ENCODE measurements at places on chromosomes 5 and 9. TPM values are rescaled to one million over a fixed set of nuclear protein-coding genes. Genes with fewer than 3 reads are reported as not detected.

Gene SOHLH1
- total RNA-seq = not detected

Gene CDX1
- total RNA-seq = 0.65 TPM

Gene PCDHGA7
- total RNA-seq = 8.4 TPM

Gene SLC6A3
- total RNA-seq = not detected

Gene TRMO
- total RNA-seq = 15.7 TPM

Gene OMD
- total RNA-seq = 0.33 TPM

Gene DAPK1
- total RNA-seq = 30.9 TPM

Gene FCN1
- not detected for total RNA-seq

Gene PCDHGA11
- total RNA-seq = 17.8 TPM

Gene IFNB1
- not detected for total RNA-seq

Gene EPB41L4A
- 0.54 TPM for total RNA-seq

Gene TMC1
- total RNA-seq = 0.36 TPM

GRCh38 chr5:395156-395920 lies 47.6 kb upstream of the EXOC3 start:
- DNase-seq = peak; percentile 72

DNA sequence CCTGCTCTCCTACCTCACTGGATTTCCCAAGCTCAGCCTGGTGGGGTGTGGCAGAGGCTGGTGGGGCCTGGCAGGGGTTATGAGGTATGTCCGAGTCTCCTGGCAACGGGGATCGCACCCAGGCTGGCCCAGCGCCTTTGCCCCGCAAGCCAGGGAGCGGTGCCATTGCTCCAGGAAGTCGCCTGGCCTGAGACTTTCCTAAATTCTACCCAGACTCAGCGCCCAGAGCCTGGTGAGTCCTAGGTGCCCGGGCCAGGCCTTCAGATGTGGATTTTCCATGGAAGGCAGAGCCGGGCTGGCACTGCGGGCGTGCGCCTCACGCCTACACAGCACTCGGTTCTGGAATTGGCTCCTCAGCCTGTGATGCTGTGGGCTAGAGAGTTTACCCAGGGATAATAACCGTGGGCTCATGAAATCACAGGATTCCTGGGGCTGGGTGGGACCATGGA lies 155.4 kb upstream of the COL5A1 start:
- DNase-seq = no peak

GRCh38 chr9:17272536-17272935 lies 137.7 kb downstream of the CNTLN start:
- DNase-seq = no peak

- DNase-seq = no peak
Measured at GRCh38 chr5:166062094-166062493, 2229.4 kb upstream of the WWC1 start.

- no peak for DNase-seq
Measured at GRCh38 chr9:69339620-69340019, 14.6 kb downstream of the ENTREP1 start.

DNA sequence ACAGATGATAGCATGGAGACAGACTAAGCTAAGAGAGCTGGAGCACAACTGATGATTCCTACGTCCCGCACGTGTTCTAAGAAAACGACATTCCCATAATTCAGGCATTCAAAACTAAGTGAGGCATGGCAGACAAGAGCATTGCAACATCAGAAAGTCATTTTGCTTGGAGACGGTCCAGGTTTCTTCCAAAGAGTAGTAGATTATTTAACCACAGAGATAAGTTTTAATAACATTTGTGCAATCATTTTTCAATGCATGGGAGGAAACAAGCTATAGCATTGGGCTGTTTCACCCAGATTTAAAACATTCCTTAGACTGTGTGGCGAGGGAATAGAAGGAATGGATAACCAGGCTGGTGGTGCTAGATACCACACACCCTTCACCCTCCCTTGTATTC lies 117.2 kb downstream of the APBA1 start:
- peak; percentile 96 for DNase-seq

DNA sequence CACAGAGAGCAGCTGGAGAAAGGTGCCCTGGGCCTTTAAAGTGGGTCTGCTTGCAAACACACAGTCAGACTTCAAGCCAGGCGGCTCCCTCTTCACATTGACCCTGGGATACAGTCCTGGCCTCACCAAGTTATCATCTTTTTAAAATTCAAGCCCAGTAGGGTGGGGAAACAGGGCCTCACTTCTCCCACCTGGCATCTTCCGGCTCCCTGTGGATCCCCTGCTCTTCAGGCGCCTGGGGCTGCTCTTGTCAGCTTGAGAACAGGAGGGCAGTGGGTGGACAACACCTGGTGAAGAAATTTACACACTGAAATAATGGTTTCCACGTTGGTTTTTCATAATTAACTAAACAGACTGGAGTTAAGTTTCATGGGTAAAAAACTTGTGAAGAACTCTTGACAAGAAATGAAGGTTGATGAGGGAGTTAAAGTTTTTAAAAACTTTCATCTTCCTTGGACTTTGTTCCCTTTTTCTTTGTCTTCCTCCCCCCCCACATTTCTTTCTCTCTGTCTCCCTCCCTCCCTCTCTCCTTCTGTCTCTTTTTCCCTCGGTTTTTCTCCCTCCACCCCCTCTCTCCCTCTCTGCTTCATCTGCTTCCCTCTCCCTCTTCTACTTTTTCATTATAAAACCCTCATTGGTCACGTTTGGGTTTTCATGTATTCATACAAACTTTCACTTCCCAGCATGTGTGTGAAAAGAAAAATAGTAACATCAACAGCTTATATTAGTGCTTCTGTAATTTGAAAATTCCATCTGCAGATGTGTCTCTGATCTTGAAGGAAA lies 219.6 kb downstream of the DMRT2 start:
- DNase-seq = no peak

- DNase-seq = no peak
Measured at GRCh38 chr9:79701651-79702050, 129.9 kb downstream of the TLE4 start.

- DNase-seq = peak; percentile 85
Measured at GRCh38 chr5:151770383-151771258, 1.1 kb upstream of the G3BP1 start.

DNA sequence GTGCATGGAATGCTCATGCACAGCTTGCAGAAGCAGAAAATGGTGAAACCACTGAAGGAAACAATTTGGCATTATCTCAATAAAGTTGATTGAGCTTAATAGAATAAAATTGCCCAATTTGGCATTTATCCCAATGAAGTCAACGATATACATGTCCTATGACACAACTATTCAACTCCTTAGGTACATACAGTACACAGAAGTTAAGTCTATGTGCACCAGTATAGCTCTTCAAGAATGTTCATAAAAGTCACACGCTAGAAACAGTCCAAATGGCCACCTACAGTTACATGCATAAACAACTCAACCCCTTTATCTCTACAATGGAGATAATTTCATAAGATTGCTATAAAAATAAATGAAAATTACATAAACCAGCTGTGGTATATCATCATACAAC lies 184.5 kb downstream of the DENND1A start:
- DNase-seq = no peak

DNA sequence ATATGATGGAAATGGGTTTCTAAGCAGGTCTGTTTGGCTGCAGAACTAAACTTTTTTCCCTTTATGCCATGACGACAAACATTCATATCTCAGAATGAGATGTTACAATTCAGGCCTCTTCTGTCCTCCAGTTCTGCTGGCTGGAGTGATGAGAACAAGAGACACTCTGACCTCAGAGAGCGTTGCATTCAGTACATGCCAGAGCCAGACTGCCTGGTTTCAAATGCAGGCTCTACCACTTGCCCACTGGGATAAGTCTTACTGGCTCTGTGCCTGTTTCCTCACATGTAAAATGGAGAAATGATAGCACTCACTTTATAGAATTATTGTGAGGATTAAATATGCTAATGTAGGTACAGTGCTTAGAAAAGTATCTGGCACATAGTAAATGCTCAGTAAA lies 24.8 kb upstream of the TOMM5 start:
- DNase-seq = no peak

GRCh38 chr5:107736638-107737037 lies 65.9 kb upstream of the EFNA5 start:
- DNase-seq = peak; percentile 35

- DNase-seq = peak; percentile 57
Measured at GRCh38 chr9:96502539-96503373, 52.8 kb downstream of the HABP4 start.

GRCh38 chr5:10354048-10354872 lies 765 bp downstream of the MARCHF6 start:
- DNase-seq = peak; percentile 34

GRCh38 chr5:166369346-166369745 lies 1922.1 kb upstream of the WWC1 start:
- DNase-seq = no peak

GRCh38 chr5:73136055-73136562 lies 15.7 kb downstream of the TMEM171 start:
- peak; percentile 15 for DNase-seq

DNA sequence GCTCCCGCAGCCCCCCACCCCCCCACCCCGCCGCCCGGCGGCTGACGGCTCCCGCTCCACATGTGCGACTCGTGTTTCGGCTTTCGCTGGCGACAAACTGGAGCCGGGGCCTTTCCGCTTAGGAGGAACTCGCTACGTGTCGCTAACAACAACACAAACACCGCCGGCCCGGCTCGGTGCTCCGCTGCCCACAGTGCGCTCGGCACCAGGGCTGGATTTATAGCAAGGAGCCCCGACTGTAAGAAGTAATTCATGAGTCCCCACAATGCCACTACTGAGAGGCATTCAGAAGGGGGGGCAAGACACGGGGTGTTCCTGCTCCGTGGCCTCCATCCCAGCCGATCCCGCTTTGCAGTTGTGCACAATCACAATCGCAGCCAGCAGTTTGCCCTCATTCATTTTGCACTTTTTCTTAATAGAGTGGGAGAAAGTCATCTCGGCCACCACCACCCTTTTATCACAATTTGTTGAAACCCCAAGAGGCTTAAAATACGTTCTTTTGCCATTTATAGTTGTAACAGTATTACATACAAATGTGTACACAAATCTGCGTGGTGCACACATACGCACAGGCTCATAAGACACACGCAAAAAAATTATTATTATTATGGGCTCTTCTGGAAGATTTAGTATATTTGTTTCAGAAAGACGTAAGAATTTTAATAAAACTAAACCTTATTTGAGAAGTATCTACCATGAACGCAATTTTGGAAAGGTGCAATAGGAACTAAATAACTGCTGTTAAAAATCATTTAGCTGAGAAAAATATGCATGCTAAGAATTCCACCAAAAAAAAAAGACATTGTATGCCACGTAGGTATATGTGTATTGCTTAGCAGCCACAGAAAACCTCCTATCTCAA lies 48.1 kb downstream of the EBF1 start:
- peak; percentile 46 for DNase-seq

GRCh38 chr9:27528076-27528885 lies 1.3 kb downstream of the MOB3B start:
- peak; percentile 40 for DNase-seq
